Activated CD8-positive, alpha-beta T cell treated with anti-CD3 and anti-CD28 coated beads for 36 hours (primary cell): ENCODE measurements at places on chromosomes 16 and 17. TPM values are rescaled to one million over a fixed set of nuclear protein-coding genes. Genes with fewer than 3 reads are reported as not detected.

- DNase-seq = no peak
These were observed 23.6 kb upstream of the ENPP7 start for GRCh38 chr17:79706931-79707850.

DNA sequence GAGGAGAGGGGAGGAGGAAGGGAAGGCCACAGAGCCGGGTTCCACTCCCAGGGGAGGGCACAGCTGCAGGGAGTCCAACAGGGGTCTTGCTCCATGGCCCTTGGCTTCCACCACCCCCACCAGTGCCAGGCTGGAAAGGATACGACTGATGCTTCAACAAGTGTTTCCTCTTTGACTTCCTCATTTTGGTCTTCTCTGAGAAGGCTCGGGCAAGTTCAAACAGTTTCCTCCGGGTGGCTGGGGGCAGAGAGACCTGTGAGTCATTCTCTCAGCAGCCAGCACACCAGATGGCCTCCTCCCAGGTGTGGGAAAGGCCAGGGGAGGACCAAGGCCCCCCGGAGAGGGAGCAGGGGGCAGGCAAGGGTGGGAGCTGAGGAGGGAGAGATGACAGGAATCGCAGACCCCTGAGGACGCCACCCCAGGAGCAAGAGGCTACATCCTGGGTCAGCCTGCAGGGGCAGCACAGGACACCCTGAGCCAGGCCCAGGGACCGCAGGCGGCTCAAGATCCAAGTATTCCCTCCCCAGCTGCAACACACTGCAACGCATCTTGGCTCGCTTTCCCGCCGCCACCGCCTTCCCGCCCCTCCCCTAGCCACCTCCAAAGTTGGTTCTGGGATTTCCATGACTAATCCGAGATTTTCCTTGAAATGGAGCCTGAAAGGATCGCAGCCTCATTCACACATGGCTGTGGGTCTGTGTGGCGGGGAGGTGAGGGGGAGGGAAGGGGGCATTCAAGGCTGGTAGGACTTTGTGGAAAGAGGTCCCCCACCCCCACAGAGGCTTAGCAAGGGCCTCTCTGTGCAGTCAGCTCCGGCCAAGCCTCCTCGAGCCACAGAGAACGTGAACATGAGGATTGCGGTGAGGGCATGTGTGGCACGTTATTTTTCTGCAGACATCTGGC is 18.4 kb upstream of the MRPS23 start:
- DNase-seq = peak; percentile 70

GRCh38 chr17:1142561-1142971 is 37.2 kb downstream of the ABR start:
- DNase-seq = no peak

DNA sequence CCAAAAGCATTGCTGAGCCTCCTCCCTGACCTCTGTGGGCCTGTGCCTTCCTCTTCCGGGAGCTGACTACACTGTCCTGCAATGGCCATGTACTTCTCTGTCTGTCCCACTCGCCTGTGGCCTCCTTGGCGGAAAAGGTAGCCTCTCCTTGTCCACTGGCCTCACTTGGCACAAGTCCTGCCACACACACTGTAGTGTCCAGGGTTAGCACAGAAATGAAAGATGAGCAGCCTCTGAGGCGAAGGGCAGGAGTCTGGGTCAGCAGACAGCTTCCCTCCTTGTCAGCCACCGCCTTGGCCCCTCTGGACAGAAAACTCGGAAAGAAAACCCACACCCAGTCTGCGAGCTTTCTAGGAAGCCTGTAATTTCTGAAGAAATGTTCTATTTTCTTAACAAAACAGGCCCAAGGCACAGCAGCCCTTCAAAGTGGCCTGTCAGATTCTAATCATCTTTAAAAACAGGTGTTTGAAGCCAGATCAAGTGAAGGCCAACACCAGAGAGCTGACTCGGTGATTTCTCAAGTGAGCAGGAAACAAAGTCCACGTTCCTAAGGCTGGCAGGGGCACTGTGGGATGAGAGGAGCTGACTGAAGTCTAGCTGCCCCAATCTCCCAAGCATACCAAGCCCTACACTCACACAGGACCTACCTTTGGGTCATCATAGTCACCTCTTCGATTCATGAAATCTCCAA is 67.2 kb downstream of the GTF3C1 start:
- no peak for DNase-seq

The GRAP gene
- total RNA-seq = 11.9 TPM

The SCNN1B gene
- total RNA-seq = not detected

The SLC7A6 gene
- 76.9 TPM for total RNA-seq
